Breast epithelium (tissue), 4 donors: ENCODE measurements at places on chromosomes 4 and X.

DNA sequence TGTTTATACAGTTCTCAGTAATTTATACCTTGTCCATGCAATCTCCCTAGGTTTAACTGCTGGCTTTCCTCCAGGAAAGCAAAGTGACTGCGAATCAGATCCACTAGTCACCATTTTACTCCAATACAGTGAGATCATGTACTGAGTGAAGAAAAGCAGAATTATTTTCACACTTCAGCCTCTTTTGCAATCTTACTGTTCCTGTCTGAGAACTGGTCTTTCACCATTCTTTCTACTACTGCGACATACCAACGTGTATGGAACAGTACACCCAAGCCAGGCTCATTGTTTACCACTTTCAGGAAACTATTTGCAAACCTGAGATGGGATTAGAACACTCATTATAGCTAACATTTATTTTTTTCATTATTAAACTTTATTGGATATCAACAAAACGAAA is 8.0 kb upstream of the MSL3 start:
- no peak for DNase-seq

- no peak for DNase-seq
Observed at GRCh38 chr4:183249854-183250253, 70.2 kb downstream of the CLDN22 start.

GRCh38 chr4:47104986-47105385 is 73.6 kb downstream of the GABRB1 start:
- DNase-seq = no peak

DNA sequence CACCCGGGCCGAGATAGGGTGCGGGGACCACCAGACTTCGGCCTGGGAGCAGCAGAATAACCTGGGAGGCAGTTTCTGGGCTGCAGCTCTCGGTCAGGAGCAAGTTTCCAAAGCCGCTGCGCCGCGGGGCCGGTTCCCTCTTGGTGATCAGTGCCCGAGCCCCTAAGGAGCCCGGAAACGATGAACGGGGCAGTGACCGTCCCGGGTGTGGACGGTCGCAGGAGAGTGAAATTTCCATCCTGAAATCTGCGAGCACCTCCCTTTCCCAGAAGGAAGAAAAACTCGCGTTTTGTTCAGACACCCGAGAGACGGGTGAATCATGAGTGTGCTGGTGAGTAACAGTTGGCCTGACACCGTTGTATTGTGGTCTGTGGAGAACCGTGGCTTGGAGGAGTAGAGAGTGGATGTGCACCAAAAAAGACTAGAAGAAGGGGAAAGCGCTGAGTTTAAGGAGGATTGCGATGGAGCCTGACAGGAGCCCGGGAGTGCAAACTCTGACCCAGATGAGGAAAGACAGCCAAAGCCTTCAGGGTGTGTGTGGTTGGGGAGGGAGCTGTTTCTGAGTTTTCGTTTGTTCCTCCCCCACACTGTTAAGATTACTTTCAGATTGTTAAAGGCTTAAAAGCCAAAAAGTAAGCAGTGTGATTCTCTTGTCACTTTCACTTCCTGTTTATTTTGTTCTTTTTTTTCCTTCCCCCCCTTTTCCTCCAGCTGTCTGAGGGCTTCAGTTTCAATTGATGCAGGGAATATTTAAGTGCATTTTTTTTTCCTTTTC is 828 bp downstream of the MCUB start:
- DNase-seq = peak; percentile 20

DNA sequence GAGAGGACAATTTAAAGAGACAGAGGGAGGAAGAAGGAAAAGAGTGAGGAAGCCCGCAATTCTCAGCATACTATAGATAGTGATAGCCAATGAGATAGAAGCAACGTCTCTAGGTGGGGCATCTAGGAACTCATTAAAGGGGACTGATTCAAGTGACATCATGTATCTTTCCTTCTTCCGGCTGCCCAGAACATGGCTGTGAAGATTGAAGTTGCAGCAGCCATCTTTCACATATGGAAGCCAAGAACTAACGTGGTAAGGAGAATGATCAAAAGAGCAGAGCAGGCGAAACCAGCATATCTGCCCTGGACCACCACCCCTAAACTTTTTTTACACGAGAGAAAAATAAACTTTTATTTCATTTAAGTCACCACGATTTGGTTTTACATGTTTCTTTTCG is 133.8 kb downstream of the DDX53 start:
- no peak for DNase-seq

DNA sequence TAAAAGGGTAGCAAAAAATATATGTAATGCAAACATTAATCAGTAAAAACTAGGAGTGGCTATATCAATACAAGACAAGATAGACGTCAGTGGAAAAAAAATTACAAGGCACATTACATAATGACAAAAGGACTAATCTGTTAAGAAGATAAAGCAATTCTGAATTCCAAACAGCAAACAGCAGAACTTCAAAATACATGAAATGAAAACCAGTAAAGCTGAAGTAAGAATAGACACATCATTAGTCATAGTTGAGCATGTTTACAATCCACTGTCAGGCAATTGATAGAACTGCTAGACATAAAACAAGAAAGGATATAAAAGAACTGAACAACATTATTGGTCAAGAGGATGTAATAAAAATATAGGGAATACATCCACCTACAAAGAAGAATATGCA is 12.2 kb downstream of the SULT1B1 start:
- DNase-seq = no peak

DNA sequence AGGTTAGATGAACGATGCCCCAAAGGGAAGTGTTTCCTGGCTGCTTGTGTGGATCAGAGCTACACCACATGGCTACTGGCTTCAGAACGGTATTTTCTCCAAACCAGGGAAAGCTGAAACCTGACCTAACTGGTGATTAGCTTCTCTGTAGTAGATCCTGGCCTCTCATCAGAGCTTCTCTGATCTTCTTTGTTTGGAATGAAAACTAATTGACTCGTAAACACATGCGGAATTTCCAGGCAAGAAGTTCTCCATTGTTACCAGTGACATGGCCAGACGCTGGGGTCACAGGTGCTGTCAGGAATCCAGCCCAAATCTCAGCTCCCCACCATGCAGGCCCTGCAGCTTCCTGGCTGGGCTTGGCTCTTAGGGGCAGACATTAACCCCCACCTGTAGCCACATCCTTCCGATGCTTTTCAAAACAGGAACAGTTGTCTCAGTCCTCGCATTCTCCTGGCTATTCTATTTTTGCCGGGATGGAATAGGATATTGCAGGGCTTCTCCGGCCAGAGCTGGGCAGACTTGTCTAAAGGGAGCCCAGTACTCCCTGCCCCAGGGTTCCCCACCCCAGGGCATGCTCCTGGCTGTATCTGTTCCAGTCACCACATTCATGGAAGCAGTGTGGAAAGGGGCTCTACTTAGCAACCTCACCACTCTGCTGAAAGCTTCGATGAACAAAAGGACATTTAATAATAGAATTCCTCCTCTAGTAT is 305.4 kb upstream of the F9 start:
- DNase-seq = no peak

DNA sequence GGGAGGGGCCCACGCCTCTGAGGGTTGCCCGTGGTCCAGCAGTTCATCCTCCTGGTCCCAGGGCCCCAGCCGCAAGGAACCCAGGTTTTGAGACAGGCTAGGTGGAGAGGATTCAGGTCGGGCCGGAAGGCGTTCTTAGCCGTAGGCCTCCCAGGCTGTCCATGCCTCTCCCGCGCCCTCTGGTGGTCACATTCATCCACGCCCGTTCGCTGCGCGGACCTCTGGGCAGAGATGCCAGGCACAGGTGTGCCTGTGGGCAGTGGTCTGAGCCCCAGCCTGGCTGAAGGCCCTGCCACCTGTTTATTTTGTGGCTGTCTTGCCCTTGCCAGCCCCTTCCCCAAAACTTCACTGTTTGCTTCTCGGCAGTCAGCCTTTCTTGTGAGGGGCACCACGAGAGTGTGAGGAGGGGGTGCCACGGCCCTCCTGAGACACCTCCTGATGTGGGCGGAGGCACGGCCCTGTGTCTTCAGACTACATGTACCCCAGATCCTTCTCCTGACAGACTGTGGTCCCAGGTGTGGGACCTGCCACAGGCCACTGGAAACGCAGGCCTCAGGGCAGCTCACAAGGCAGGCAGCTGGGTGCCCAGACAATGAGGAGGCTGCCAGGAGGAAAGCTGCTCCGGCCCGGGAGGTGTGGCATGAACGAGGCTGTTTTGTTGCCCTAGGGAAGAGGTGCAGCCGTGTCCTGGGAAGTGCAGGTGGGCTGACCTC is 5.0 kb downstream of the UVSSA start:
- peak; percentile 87 for DNase-seq

DNA sequence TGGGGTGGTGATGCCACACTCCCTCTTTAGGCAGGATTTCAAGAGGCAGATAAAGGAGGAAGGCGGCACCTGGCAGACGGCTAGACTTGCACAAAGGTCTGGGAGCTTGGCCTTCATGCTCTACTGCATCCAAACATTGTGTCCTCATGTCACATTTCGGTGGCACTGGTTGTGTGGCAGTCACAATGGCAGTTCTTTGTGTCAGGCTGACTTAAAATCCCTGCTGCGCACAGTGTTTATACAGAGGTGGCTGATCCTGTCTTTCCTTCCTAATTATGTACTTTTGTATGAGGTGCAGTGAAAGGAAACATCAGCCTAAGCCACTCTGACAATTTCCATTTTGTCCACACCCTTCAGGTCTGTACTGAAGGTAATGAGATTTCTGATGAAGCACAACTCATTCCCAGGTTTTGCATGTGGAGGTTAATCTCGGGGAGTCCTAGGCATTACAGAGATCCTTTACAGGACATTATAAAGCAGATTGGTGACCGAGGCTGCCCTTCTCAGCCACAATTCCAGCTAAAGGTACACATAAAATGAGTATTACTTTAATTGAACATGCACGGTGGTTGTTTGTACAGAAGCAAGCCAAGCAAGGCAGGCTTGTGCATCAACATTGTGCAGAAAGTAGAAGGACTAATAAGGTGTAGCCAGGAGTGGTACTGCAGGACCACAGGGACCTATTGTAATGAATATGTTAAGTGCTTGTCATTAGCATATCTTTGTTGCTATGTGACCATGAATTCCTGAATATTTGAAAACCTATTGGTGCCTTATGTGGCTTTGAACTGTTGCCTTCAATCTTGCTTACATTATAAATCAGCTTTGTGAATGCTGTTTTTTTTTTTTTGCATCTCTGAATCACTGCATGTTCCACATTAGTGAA is 147.6 kb downstream of the STK32B start:
- DNase-seq = no peak

GRCh38 chr4:156575430-156576073 is 396.0 kb downstream of the PDGFC start:
- peak; percentile 58 for DNase-seq

DNA sequence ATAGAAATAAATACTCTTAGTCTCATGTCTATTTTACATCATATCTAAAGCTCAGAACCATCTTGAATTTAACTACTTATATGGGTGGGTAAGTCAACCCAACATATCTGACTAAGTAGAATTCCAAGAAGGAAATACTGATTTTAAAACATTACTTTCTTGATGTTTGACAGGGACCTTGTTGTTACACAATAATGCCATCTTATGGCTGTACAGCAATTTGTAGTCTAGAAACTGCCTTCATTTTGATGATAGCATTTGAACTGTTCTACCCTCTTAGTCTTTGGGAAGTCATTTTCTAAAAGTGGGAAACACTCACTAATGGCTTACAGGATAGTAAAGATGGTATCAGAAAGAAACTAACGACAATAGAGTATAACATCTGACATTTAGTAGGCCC is 929.5 kb downstream of the DMD start:
- DNase-seq = no peak

GRCh38 chrX:21305799-21306336 is 68.3 kb upstream of the CNKSR2 start:
- no peak for DNase-seq

DNA sequence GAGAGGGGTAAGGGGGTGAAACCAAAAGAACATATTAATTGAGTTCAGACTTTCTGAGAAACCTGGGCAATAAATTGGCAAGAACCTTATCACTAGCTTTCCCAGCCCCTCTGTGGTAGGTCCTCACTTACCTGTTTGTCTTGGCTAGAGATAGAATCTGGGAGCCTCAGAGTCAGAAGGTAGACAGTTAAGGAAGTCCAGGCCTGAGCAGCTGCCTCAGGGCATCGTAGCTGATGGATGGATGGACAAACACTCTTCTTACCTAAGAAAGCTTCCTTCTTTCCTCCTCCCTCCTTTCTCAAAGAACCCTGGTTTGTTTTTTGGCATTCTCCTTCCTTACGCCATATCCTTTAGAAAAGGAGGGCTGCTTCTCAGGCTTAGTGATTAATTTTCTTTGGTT is 24.4 kb downstream of the FRAS1 start:
- DNase-seq = no peak

- DNase-seq = no peak
Observed at GRCh38 chr4:161604516-161605300, 559.1 kb downstream of the FSTL5 start.

GRCh38 chr4:67861513-67861912 is 22.3 kb downstream of the TMPRSS11D start:
- no peak for DNase-seq

GRCh38 chrX:5397409-5397808 is 831.3 kb downstream of the NLGN4X start:
- DNase-seq = no peak

- DNase-seq = no peak
Observed at GRCh38 chr4:72446353-72447055, 122.5 kb downstream of the ADAMTS3 start.

GRCh38 chr4:138963412-138963811 is 52.2 kb upstream of the NOCT start:
- DNase-seq = no peak

DNA sequence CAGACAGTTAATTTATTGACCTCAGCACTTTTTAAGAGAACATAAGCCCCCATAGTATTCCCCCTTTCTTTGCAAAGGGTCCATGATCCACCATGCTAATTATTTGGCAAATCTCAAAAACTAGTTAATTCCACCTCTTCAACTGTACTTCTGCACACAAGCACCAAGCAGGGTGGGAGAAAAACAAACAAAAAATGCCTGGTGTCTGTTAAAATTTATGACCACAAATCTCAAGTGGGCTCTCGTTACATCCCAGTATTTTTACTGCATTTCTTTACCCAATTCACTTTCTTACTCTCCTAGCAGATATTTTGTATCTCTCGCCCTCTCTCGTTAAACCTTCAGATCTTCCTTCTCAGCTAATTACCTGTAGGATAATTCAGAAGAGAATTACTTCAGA is 6.1 kb downstream of the ARSJ start:
- no peak for DNase-seq

DNA sequence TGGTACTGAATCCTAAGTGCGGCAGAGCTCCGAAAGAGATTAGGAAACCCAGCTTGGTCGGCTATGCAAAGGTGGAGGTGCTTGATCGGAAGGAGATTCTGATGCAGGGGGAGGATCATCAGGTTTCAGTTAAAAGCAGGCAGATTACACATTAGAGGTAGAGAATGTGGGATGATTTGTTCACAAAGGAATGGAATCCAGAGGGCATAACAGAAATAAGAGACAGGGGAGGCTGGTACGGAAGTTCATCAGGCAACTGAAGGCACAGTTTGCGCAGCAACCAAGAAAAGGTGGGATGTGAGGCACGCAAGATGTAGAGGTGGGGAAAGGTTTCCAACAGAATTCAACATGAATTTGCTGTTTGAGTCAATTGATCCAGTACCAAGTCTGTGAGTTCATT is 424 bp upstream of the ZNF330 start:
- DNase-seq = no peak

- no peak for DNase-seq
Observed at GRCh38 chr4:33512397-33512796, 2731.9 kb downstream of the ARAP2 start.

- DNase-seq = no peak
Observed at GRCh38 chrX:40391662-40392061, 189.1 kb upstream of the ATP6AP2 start.

- DNase-seq = no peak
Observed at GRCh38 chrX:150574559-150575418, 6.4 kb downstream of the MTM1 start.
